Stimulated activated CD4-positive, alpha-beta T cell treated with anti-CD3 and anti-CD28 coated beads, TNF-alpha, amount 100 ng/mL, for 24 hours (primary cell): ENCODE measurements at places on chromosomes 12 and 14.

DNA sequence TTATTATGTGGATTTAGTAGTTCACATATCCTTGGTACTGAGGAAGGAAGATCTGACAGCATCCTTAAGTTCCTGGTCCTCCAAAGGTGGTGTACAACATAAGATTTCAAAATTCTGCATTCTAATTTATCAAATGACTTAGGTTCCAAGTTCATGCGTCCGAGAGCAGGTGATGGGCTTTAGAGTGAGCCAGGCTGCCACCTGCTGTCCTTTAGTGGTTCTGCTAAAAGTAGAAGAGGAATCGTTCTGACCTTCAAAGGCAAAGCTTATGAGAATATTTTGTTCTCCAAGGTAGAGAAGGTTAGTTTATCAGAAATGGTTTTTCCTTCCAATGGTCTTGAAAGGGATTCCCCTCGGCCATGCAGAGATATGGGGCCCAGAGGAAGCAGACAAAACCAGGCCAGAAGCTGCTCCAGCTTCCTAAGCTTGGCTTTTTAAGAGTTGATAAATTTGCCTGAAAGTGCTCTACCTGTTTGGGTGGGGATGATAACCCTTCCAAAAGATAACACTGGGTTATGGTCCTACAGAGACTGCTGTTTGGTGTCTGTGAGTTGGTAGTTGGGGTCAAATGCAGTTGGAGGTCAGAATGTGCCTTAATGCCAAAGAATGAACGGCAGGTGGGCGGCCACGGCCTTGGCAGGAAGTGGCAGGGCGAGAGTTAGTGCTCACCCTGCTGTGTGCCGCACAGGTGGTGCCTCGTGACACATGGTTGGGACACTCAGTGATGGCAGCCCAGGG lies 29.1 kb upstream of the LRTM2 start:
- DNase-seq, result no peak

DNA sequence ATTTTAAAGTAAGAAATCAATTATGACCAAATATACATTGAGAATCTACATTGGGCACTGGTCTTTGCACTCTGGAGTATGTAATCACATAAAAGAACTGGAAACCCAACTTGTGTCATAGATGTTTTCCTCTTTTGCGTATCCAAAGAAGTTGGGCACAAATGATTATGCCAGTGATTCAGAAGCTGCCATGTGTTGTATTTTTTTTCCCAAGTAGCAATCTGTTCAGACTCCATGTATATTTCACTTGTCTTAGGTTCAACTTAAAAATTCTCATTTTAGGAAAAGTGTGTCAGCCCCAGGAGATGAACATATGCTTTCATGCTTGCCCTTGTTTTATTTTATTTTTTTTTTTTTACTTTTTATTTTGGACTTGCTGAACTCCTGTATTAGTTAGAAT lies 441.5 kb downstream of the PDZRN4 start:
- DNase-seq, result no peak

GRCh38 chr12:93089805-93090569 lies 160.9 kb upstream of the EEA1 start:
- DNase-seq, result no peak

DNA sequence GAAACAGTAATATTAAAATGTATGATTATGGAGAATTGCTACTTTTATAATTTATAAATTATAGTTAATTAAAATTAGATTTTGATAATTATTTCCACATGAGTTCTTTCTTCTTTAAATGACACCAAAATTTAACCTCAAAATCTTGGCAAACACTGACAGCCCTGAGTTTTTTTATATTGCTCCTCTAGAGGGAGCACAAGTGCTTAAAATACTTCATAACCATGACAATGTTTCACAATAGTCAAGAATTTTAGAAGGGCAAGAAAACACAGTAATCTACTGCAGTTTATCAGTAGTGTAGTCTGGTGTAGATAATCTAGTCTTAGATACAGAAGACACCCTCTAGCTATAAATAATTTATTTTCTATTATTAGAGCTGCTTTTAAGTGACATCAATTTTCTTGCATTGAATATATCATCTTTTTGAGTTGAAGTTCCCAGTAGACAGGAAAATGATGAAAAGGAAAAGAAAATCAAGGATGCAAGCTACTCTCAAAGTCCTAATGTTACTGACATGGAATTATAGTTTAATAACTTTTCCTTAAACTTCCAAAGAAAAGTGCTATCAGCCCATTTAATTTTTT lies 14.3 kb upstream of the PTGER2 start:
- no peak for DNase-seq

GRCh38 chr14:54697001-54697400 lies 130.1 kb downstream of the SAMD4A start:
- no peak for DNase-seq

DNA sequence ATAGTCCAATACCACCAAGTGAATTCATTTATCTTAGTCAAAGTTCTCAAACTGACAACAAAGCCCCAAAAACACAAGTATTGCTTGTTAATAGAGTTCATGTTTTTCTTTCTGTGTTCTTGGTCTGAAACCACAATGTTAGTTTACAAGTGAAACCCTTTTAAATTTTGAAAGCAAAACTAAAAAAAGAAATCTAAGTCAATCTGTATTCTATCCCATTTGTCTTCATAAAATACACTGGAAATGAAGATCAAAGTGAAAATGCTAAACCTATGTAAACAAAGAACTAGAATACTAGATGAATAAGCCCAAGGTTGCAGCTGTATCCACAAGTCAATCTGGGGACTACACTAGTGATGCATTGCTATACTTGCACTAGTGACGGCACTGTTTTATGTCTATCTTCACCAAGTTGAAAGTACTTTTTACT lies 10.4 kb downstream of the MAP4K5 start:
- no peak for DNase-seq

GRCh38 chr12:91852634-91853033 lies 293.0 kb downstream of the BTG1 start:
- no peak for DNase-seq
